GM23248 (cell line): ENCODE measurements at places on chromosomes 5 and 9. TPM values are rescaled to one million over a fixed set of nuclear protein-coding genes. Genes with fewer than 3 reads are reported as not detected.
A peak's percentile ranks its signal among the peaks of the same experiment; 100 is the strongest.

The MED10 gene
- 11.5 and 27.2 TPM in 2 replicates for total RNA-seq

DNA sequence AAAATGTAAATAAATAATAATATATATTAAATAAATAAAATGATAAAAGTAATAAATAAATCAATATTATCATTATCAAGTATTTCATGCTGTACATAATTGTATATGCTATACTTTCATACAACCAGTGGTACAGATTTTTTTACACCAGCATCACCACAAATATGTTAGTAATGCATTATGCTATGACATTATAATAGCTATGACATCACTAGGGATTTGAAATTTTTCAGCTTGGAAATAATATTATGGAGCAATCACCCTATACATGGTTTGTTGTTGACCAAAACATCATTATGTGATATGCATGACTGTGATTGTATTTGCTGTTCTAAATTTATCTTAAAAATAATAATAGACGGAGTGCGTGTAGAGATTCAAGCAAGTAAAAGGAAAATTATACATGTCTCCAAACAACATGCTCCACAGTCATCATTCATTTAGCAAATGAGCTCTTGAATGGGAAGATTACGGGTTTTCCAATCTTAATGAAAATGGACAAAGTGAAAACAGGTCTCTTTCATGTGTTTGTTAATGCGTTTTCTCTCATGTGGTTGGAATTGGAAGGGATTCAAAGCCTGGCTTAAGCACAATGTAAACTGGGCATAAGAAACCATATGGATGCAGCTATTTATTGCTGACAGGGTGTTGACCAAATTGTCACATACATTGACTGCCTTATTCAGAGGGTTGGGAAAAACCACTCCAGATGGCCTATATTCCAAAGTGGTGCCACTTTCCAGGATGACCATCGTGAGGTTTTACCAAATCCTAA, 643.0 kb upstream of the RGMB start:
- no peaks in the 10 kb centered on the region for H3K36me3 ChIP-seq
- no peak overlapping the region for H3K4me3 ChIP-seq
- H3K27ac ChIP-seq: no peak overlapping the region
- H3K4me1 ChIP-seq: no peaks in the 10 kb centered on the region

DNA sequence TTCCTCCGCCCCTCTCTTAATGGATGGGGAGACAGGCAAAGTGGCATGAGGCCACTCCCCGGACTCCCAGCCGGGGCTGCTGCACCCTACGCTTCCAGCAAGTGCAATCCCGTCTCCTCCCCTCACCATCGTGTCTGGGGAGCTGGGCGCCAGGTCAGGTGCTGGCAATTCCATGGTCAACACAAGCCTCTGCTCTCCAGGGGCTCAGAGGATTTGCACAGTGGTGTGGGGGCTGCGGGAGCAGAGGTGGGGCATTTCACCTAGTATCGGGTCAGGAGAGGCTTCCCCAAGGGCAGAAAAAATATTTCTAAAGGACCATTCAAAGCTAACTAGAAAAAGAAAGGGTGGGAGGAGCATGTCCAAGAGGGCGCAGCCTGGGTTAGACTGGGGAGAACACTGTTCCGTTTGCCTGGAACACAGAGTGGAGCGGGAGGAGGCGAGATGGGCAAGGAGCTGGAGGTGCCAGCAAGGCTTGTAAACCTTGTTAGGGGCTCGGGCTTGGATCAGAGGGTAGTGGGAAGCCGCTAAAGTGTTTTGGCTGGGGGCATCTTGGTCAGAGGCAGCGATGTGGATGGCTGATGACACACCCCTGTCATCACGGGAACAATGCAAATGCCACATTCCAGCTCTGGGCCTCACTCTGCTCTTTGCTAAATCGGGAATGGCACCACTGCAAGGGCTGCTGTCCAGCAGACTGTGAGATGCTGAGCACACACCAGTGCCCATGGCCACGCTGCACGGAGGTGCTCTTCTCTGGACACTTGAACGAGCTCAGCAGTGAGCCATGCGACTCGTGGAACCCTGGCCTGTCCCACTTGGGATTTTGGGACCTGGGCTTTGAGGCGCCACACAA, 191.7 kb downstream of the CDK5RAP2 start:
- no peak overlapping the region for H3K27ac ChIP-seq
- no peak overlapping the region for H3K4me3 ChIP-seq
- no peak for DNase-seq
- H3K27me3 ChIP-seq: no peaks in the 10 kb centered on the region
- peaks cover 11% of the 10 kb centered on the region; the same call in 1 of the 2 replicates for H3K36me3 ChIP-seq

- no peaks in the 10 kb centered on the region for H3K27me3 ChIP-seq
- H3K27ac ChIP-seq: no peak overlapping the region
- DNase-seq: no peak
- no peaks in the 10 kb centered on the region for H3K4me1 ChIP-seq
- no peak overlapping the region for H3K4me3 ChIP-seq
- H3K36me3 ChIP-seq: no peaks in the 10 kb centered on the region
Observed at GRCh38 chr9:90724880-90725279, 76.7 kb upstream of the SYK start.

GRCh38 chr5:157225469-157226422, 40.2 kb upstream of the CYFIP2 start:
- no peak overlapping the region for H3K4me3 ChIP-seq
- no peaks in the 10 kb centered on the region for H3K36me3 ChIP-seq
- no peaks in the 10 kb centered on the region for H3K27me3 ChIP-seq
- H3K27ac ChIP-seq: no peak overlapping the region

GRCh38 chr9:73180403-73180802, 28.7 kb downstream of the ANXA1 start:
- H3K27me3 ChIP-seq: no peaks in the 10 kb centered on the region
- peak; percentile 83 for DNase-seq
- H3K4me1 ChIP-seq: peaks cover 34% of the 10 kb centered on the region
- H3K27ac ChIP-seq: no peak overlapping the region

DNA sequence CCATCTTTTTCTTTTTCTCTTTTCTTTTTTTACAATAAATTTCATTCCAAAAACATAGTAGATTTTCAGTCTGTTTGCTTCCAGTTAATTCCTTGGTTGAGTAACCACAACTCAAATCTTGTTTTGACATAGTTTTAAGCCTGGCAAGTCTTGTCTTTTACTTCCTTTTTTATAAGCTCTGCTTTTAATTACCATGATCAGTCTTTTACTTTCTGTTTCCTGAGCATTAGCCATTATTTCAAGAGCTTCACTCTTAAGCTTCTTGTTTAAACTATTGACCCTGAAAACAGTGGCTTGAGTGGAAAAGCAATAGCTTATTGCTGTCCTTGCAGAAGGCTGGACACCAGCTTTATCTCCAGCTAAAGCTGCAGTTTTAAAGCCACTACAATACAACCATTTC, 1363.3 kb downstream of the MAT2B start:
- no peaks in the 10 kb centered on the region for H3K27me3 ChIP-seq
- H3K36me3 ChIP-seq: no peaks in the 10 kb centered on the region
- no peak overlapping the region for H3K27ac ChIP-seq
- no peaks in the 10 kb centered on the region for H3K4me1 ChIP-seq
- DNase-seq: no peak
- H3K4me3 ChIP-seq: no peak overlapping the region

- H3K36me3 ChIP-seq: no peaks in the 10 kb centered on the region
- H3K27ac ChIP-seq: no peak overlapping the region
- H3K4me1 ChIP-seq: no peaks in the 10 kb centered on the region
- H3K4me3 ChIP-seq: no peak overlapping the region
Observed at GRCh38 chr5:175692235-175692995, 34.5 kb downstream of the HRH2 start.

DNA sequence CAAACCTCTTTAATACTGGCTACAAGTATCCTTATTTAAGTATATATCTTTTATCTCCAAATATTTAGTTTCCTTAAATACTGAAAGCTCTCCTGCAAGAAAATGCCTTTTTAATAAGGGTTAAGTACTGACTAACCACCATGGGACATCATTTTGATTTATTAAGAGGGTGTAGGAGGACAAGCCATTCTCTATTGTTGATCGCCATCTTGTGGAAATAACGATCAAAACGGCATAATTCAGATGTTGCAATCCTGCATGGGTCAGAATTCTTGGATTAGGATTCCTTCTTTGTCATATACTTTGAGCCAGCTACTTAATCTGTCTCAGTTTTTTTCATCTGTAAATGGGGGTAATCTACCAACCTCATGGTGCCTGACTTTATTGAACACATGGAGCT, 28.7 kb upstream of the C5orf46 start:
- H3K4me3 ChIP-seq: no peak overlapping the region
- H3K27ac ChIP-seq: no peak overlapping the region
- no peaks in the 10 kb centered on the region for H3K4me1 ChIP-seq
- no peaks in the 10 kb centered on the region for H3K36me3 ChIP-seq
- peak; percentile 60 for DNase-seq
